ENCODE measurements at places on chromosomes 2 and 18. TPM values are rescaled to one million over a fixed set of nuclear protein-coding genes. Genes with fewer than 3 reads are reported as not detected.

DNA sequence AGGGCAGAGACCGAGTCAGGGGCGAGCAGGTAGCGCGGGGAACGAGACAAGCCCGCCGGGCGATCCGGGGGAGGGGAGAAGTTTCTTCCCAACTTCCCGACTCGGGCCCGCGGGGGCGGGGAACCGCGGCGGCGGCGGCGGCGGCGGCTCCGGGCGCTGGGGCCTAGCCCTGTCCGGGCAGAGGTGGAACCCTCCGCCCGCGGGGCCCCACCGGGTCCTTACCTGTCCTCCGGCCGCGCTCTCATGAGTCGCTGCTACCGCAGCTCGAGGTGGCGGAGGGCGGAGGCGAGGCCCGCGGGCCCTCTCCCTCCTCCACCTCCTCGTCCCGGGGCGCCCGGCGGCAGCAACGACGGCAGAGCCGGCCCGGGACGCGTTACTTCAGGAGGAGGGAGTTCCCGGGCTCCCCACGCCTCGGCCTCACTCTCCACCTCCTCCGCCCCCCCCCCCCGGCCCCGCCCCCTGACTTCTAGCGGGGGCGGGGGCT is at the start of gene YES1:
YES1 (minus strand) TSS at position 351 of the 484 bp plus-strand sequence. CDS start 55,415 bp downstream, outside the sequence.
- H3K27ac ChIP-seq = peak within 1 kb of the TSS; percentile 96
- peak; percentile 86 for DNase-seq
- peaks cover 24% of the 10 kb centered on the region for H3K4me1 ChIP-seq
- no peaks in the 10 kb centered on the region for H3K36me3 ChIP-seq

GRCh38 chr18:55918444-55918843 is 330.5 kb upstream of the TCF4 start:
- peaks cover 6% of the 10 kb centered on the region for H3K4me1 ChIP-seq
- H3K4me3 ChIP-seq = no peak overlapping the region
- no peaks in the 10 kb centered on the region for H3K27me3 ChIP-seq
- DNase-seq = no peak

GRCh38 chr2:199101487-199101886 is 356.3 kb downstream of the SATB2 start:
- no peaks in the 10 kb centered on the region for H3K4me1 ChIP-seq
- no peak for DNase-seq
- H3K4me3 ChIP-seq = no peak overlapping the region
- no peaks in the 10 kb centered on the region for H3K36me3 ChIP-seq
- no peak overlapping the region for H3K27ac ChIP-seq

The ESPNL gene
- total RNA-seq = not detected

DNA sequence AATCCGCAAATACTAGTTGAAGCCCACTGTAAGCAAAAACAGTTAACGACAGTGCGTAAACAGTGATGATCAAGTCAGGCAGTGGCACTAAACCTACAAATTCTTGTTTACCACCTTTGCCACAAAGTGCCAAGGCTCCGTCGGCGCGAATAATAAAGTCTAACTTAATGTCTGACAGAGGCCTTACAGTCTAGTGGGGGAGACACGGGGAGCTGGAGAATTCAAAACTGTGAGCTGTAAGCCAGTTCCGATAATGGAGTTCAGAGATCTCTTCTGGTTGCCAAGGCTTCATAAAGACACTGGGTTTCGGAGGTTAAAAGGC is 284 bp upstream of the EXOC6B start:
- peaks cover 3% of the 10 kb centered on the region for H3K36me3 ChIP-seq
- H3K27me3 ChIP-seq = peaks cover 7% of the 10 kb centered on the region
- peaks cover 29% of the 10 kb centered on the region for H3K4me1 ChIP-seq
- peak overlapping the region; percentile 98 for H3K4me3 ChIP-seq

DNA sequence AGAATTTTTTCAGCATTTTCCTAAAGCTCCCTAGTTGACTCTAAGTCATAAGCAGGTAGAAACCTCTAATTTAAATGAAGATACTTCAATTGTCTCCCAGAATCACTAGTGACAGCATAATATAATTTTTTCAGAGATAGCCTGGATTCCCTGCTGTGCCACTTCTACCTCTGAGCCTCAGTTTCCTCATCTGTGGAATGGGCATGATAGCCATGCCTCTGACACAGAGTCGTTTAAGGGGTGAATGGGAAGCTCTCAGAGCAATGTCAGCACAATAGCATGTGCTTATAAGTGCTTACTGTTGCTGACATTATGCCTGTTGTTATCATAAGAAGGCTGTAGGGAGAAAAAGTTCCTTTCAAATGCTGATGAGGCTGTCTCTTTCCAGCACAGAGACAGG is 48.0 kb downstream of the SFXN5 start:
- peaks cover 30% of the 10 kb centered on the region for H3K4me1 ChIP-seq
- DNase-seq = no peak
- H3K27me3 ChIP-seq = no peaks in the 10 kb centered on the region
- no peak overlapping the region for H3K4me3 ChIP-seq
- H3K36me3 ChIP-seq = peaks cover 6% of the 10 kb centered on the region

The HOXD4 gene
- total RNA-seq = not detected

GRCh38 chr2:31269087-31269486 is 35.1 kb downstream of the EHD3 start:
- H3K27ac ChIP-seq = peak overlapping the region; percentile 63
- peaks cover 16% of the 10 kb centered on the region for H3K36me3 ChIP-seq

- no peak overlapping the region for H3K4me3 ChIP-seq
- no peaks in the 10 kb centered on the region for H3K36me3 ChIP-seq
- DNase-seq = no peak
- no peaks in the 10 kb centered on the region for H3K27me3 ChIP-seq
- H3K27ac ChIP-seq = no peak overlapping the region
- peaks cover 4% of the 10 kb centered on the region for H3K4me1 ChIP-seq
Observed at GRCh38 chr18:32049393-32050171, 31.0 kb downstream of the RNF125 start.

DNA sequence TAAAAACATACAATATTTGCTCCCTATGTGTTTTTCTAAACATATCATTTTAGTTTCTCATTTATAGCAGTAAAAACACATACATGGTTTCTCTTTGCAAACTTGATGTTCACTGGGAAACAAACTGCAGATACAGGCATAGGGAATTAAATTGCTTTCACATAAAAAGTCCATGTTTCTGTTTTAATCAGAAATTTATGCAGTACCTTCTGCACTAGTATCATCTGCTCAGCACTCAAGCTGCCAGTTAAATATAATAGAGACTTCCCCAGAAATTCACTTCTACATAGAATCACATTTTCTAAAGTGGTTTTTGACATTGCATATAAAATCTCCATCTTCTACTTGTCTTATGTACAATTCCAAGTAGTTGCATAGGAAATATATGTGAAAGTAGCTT is 1107.3 kb upstream of the NRXN1 start:
- H3K36me3 ChIP-seq = no peaks in the 10 kb centered on the region
- no peak for DNase-seq
- no peaks in the 10 kb centered on the region for H3K4me1 ChIP-seq
- H3K27me3 ChIP-seq = peaks cover 15% of the 10 kb centered on the region
- no peak overlapping the region for H3K27ac ChIP-seq
- no peak overlapping the region for H3K4me3 ChIP-seq

The ZNF385B gene
- total RNA-seq = 0.16 TPM

GRCh38 chr2:126527836-126528490 is 128.0 kb upstream of the GYPC start:
- H3K27me3 ChIP-seq = peaks cover 15% of the 10 kb centered on the region
- H3K36me3 ChIP-seq = no peaks in the 10 kb centered on the region
- no peaks in the 10 kb centered on the region for H3K4me1 ChIP-seq
- H3K4me3 ChIP-seq = no peak overlapping the region
- no peak overlapping the region for H3K27ac ChIP-seq

DNA sequence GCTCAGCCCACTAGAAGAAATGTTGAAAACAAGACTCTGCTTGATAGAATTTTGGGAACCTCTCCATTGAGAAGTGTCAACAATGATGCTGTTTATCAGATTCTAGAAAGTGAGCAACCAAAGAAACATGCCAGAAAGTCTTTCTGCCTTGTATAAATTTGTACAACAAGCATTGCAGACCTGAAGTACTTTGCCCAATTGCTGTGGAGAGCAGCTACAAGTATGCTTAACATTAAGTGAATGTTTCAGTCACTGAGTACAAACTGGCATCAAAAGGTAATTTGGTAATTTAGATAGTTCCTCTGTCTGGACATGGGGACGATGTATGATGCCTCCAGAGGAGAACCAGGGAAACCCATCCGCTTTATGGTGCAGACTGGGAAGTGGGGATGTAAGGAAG is 33.4 kb upstream of the SKA1 start:
- H3K4me3 ChIP-seq = no peak overlapping the region
- H3K4me1 ChIP-seq = no peaks in the 10 kb centered on the region
- no peak overlapping the region for H3K27ac ChIP-seq
- no peaks in the 10 kb centered on the region for H3K36me3 ChIP-seq
- DNase-seq = no peak

- peaks cover 6% of the 10 kb centered on the region for H3K4me1 ChIP-seq
- H3K27ac ChIP-seq = no peak overlapping the region
- H3K36me3 ChIP-seq = no peaks in the 10 kb centered on the region
- H3K4me3 ChIP-seq = no peak overlapping the region
- H3K27me3 ChIP-seq = peaks cover 14% of the 10 kb centered on the region
- no peak for DNase-seq
Observed at GRCh38 chr2:119753041-119753929, 6.4 kb upstream of the PTPN4 start.

DNA sequence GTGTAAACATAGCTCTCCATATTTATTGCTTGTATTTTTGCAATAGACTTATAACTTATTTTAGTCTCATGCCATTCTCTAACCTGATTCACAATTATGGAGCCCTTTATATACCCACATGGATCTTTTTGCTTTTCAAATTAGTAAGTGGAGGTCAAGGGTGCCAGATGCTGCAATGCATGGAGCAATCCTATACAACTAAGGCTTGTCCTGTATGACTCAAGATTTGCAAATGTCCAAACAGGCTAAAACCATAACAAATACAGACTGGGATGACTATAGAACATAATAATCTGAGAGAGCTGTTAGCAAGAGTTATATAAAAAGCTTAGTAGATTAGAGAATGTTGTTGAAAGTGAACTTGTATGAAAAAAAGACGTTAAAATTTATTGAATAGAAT is 690.4 kb upstream of the NRXN1 start:
- DNase-seq = no peak
- no peak overlapping the region for H3K27ac ChIP-seq
- no peaks in the 10 kb centered on the region for H3K27me3 ChIP-seq
- H3K36me3 ChIP-seq = no peaks in the 10 kb centered on the region
- H3K4me3 ChIP-seq = no peak overlapping the region

GRCh38 chr2:50221106-50221505 is 810.8 kb downstream of the NRXN1 start:
- H3K36me3 ChIP-seq = no peaks in the 10 kb centered on the region
- no peak for DNase-seq
- no peak overlapping the region for H3K4me3 ChIP-seq
- no peaks in the 10 kb centered on the region for H3K27me3 ChIP-seq
- no peaks in the 10 kb centered on the region for H3K4me1 ChIP-seq

GRCh38 chr18:48313792-48314191 is 95.4 kb downstream of the ZBTB7C start:
- no peaks in the 10 kb centered on the region for H3K36me3 ChIP-seq
- DNase-seq = no peak
- H3K27me3 ChIP-seq = peaks cover 49% of the 10 kb centered on the region
- no peak overlapping the region for H3K4me3 ChIP-seq
- no peak overlapping the region for H3K27ac ChIP-seq
- H3K4me1 ChIP-seq = no peaks in the 10 kb centered on the region

- H3K4me3 ChIP-seq = no peak overlapping the region
- H3K36me3 ChIP-seq = peaks cover 7% of the 10 kb centered on the region
- peak overlapping the region; percentile 72 for H3K27ac ChIP-seq
Observed at GRCh38 chr18:10923141-10923540, 226.2 kb downstream of the PIEZO2 start.

DNA sequence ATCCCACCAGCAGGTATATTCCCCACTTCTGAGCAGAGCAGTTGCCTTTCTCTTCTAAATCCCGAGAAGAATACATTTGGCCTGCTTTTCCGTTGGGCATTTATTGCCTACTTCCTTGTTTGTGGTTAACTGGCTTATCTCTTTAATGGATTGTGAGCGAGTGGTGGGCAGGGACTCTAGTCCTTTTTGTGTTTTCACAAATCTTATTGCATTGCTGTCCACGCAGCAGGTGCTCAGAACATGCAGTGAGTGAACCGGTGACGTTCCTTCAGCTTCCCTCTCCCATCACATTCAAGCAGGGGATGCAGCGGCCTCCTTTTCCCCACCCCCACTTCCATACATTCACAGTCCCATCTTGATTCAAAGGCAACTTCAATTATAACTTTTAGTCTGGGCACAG is 28.9 kb upstream of the GAREM2 start:
- no peaks in the 10 kb centered on the region for H3K4me1 ChIP-seq
- H3K27me3 ChIP-seq = peaks cover 9% of the 10 kb centered on the region

GRCh38 chr2:171346723-171347557 is 86.8 kb downstream of the METTL8 start:
- no peak for DNase-seq
- no peaks in the 10 kb centered on the region for H3K27me3 ChIP-seq
- peak overlapping the region; percentile 80 for H3K27ac ChIP-seq
- H3K36me3 ChIP-seq = peaks cover under 1% of the 10 kb centered on the region
- H3K4me1 ChIP-seq = peaks cover 46% of the 10 kb centered on the region
- no peak overlapping the region for H3K4me3 ChIP-seq

- no peak overlapping the region for H3K4me3 ChIP-seq
- H3K27ac ChIP-seq = no peak overlapping the region
- peaks cover 17% of the 10 kb centered on the region for H3K4me1 ChIP-seq
- no peaks in the 10 kb centered on the region for H3K36me3 ChIP-seq
- H3K27me3 ChIP-seq = peaks cover 23% of the 10 kb centered on the region
- DNase-seq = no peak
Observed at GRCh38 chr2:100560216-100560830, 2.5 kb upstream of the PDCL3 start.

DNA sequence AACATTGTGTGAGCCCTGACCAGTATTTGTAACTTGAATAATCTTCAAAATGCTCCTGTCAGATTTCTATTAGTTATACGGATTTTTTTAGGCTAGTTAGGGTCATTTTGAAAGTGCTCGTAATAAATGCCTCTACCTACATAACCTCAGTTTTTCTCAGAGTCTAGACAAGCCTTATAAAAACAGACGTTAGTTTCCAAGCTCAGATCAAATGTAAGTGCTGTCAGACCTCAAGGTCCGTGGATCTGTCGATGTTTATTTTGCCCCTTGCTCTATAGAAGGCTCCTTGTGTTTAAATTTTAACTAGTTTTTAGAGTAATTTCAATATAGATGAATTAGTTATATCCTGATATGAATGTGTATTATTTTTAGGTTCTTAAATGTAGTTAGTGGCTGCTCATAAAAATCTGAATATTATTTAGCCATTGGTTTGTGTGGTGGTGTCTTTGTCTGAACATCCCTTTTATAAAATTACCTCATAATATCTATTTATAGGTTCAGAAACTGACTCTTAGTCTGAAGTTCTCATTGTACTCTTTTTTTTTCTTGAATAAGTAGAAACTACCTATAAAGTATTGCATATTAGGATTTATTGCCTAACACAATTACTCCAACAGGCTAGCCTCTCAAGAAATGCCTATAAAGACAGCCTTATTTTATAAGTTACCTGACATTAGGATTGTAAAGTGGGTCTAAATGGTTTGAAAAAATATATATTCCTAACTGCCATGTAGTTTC is 71.1 kb downstream of the MTA3 start:
- H3K27ac ChIP-seq = peak overlapping the region; percentile 84
- H3K36me3 ChIP-seq = peaks cover 8% of the 10 kb centered on the region
- H3K4me1 ChIP-seq = peaks cover 17% of the 10 kb centered on the region
- no peaks in the 10 kb centered on the region for H3K27me3 ChIP-seq

- no peaks in the 10 kb centered on the region for H3K36me3 ChIP-seq
- no peaks in the 10 kb centered on the region for H3K4me1 ChIP-seq
- H3K27me3 ChIP-seq = peaks cover 59% of the 10 kb centered on the region
- no peak overlapping the region for H3K27ac ChIP-seq
Observed at GRCh38 chr2:113376913-113377445, 60.5 kb upstream of the ZNG1B start.

- no peak overlapping the region for H3K4me3 ChIP-seq
- DNase-seq = no peak
- no peak overlapping the region for H3K27ac ChIP-seq
Observed at GRCh38 chr18:59834267-59834666, 65.5 kb upstream of the PMAIP1 start.
